ENCODE measurements at places on chromosomes 11 and 22.

- no peak for DNase-seq
Observed at GRCh38 chr11:9219572-9219971, 45.6 kb downstream of the DENND5A start.

- no peak for DNase-seq
Observed at GRCh38 chr11:20066783-20067156, 93.5 kb downstream of the DBX1 start.

DNA sequence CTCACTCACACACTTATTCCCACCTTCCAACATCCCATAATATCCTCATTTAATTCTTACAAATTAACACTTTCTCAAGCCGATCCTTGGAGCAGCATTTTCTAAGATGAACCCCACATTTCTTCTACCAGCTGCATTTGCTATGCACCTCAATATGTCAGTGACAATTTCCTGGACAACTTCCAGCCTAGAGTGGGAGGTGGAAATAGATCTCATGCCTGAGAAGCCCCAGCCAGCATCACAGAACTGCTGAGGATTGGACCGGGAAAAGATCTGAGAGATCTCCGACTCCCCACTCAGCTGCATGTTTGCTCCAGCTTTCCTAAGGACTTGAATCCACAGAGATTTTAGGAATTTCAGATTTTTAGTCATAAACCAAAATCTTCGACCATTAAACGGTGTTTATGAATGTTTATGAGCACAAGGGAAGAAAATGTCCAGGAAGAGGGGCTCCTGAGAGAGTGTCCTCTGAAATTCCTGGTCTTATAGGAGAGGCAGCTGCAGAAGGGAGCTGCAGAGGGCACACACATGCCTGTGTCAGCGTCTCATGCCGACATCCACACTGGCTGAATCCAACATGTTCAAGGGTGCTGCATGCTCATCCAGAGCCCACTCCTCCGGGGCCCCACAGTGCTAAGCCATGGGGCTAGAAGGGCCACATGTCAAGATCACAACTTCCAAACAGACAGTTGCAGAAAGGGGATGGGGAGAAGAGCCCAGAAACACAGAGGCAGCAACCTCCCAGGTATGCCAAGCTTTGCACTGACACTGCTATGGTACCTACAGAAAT, 68.6 kb downstream of the MICAL3 start:
- no peak for DNase-seq

GRCh38 chr11:62918531-62918930, 2.6 kb downstream of the CHRM1 start:
- no peak for DNase-seq

DNA sequence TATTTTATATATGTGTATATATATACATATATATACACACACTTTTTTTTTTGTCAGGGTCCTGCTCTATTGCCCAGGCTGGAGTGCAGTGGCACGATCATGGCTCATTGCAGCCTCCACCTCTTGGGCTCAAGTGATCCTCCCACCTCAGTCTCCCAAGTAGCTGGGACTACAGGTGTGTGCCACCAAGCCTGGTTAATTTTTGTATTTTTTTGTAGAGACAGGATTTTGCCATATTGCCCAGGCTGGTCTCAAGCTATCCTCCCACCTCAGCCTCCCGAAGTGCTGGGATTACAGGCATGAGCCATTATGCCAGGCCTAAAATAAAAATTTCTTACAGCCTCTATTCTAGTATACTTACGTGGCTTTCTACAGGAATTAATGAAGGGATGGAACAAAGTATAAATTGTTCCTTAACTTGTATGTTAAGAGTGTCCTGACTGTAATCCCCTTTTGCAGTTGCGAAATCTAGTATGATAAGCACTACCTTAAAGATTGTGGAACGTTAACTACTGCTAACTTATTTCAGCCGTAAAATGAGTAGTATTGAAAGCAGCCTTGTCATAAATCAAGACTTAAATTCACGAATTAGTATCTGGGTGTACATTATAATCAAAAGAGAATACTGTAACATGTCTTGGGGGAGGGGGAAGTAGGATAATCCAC, 2.1 kb downstream of the TRAF6 start:
- no peak for DNase-seq

GRCh38 chr22:22230438-22230837, 14.1 kb upstream of the VPREB1 start:
- no peak for DNase-seq

DNA sequence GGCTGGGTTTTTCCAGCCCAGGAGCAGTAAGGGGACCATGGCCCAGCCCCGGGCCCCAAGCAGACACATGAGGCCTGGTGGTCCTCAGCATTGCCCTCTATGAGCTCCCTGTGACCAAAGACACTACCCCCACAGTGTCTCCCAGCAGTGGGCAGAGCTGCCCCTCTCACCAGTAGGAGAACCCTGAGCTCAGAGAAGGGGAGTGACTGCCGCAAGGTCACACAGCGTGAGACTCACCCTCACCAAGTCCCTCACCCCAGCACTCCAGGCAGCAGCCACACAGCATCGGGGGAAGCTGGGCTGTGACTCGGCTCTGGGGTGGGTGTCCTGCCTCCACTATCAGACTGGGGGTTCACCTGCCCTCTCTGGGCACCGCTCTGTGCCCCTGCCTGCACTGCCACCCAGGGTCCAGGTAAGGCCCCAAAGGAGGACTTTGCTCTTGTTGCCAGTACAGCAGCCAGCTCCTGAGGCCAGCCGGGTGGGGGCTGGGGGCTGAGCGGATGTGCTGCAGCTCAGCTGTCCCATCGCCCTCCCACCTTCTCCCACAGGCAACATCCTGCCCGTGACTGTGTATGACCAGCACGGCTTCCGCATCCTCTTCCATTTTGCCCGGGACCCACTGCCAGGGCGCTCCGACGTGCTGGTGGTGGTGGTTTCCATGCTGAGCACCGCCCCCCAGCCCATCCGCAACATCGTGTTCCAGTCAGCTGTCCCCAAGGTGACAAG, 7.9 kb upstream of the SH3BP1 start:
- DNase-seq = no peak

DNA sequence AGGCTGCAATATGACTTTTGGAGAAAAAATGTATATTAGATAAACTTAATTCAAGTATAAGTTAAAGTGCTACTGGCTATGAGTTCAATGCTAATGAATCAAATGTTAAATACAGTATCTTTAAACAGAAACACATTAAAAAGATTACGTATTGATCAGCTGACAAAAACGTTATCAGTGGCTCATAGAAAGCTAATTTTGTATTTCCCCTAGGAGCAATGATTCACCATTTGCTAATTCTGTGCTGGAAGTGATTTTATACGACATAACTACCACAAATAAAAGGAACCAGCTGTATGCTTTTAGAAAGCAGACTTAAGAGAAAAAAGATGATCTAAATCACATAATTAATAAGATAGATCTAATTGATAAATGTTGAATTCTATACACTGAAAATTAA, 43.6 kb downstream of the MRE11 start:
- DNase-seq = no peak

DNA sequence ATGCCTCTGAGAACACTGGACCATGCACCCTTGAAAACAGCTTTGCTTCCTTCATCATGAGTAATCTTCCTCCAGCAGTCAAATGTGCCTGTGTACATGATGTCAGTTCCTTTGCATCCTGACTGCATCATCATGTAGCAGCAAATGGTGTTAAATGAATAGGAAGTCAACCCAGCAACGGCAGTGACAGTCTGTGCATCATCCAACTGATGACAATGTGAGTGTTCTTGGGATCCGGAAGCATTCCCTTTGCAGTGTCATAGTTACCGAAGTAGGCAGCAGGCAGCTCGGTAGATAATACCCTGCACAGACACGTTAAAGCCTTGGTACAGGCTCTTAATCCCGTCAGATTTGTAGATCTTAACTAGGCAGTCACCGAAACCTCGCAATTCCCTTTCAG, 2.5 kb downstream of the WBP2NL start:
- DNase-seq = no peak

DNA sequence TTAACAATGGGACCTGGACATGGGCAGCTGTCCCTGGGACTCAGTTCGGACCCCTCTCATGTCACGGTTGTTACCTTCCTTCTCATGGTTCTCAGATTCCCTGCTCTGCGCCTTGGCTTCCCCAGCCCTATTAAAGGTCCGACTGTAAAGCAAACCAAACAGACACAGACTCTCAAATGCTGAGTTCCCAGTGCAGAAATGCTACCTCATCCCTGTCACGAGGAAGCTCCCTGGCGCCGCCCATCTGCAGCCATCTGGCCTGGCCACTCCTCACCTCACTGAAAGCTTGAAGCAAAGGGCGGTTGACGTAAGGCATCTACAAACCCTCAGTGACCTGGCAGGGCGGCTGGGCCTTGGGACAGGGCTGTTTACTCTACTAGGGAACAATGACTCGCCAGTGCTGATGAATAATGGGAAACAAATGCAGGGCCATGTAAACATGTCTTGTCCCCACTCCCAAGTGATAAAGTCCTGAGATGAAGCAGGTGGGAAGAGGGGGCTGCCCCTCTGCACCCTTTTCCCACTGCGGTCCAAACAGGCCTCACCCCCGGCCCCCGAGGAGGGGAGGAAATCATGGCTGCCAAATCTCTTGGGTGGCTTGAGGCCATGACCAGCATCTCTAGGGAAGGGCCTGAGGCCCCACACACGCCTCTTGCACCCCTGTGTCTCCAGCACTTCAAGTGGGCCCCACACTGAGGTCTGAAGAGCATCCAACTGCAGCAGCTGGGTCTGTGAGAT, 49.3 kb downstream of the SCUBE1 start:
- no peak for DNase-seq

DNA sequence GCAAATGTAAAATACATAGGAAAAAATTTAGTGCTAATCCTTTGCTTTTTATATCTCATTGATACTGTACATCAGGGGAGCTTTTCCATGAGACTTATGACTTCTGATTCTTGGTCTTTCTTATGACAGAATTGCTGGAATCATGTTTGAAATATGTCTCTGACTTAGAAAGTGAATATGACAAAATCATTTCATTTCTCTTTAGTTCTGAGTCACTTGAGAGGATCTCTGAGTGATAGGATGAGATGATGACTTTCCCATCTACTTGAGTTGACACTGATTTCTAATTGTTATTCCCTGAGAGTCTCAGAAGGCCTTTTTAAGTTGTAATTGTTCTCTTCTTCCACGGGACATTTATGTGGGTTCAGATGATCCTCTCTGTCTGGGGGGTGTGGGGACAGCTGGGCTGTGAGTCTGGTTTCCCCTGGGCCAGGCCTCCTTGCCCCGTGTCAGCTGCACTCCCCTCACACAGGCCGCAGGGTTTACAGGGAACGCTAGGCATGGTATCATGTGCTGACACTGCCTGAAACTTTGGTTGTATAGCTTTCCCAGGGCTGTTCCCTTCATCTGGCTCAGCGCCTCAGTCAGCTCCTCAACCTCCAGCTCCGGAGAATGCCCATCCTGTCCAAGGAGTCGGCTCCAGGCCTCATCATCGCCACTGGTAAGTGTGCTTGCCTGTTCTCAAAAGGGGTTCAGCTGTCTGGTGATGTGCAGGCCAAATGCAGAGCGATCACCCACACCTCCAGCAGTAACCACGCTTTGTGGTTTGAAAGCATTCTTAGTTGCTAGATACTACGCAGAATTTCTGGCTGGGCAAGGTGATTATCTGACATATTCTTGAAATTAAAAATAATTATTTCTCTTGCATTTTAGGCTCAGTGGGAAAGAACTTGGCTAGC, 69.5 kb upstream of the SORL1-AS1 start:
- DNase-seq = no peak

- DNase-seq = peak; percentile 35
Observed at GRCh38 chr22:49853981-49854831, 562 bp downstream of the ZBED4 start.

DNA sequence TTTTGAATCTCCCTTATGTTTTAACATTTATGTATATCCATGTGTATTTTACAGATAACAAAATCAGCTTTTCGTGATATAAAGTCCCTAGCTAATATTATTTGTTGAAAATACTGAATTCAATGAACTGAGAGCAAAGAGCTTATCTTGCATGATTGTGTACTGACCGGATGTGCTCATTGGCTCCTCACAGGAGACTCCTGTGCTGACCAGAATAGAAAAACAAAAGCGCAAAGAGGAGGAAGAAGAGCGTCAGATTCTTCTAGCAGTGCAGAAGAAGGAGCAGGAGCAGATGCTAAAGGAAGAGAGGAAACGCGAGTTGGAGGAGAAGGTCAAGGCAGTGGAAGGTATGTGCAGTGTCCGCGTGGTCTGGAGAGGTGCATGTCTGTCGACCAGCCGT, 39.4 kb upstream of the SLC25A18 start:
- DNase-seq = no peak

- no peak for DNase-seq
Observed at GRCh38 chr11:125464270-125464662, 31.8 kb downstream of the FEZ1 start.

GRCh38 chr22:49230194-49230577, 597.5 kb downstream of the BRD1 start:
- peak; percentile 57 for DNase-seq

DNA sequence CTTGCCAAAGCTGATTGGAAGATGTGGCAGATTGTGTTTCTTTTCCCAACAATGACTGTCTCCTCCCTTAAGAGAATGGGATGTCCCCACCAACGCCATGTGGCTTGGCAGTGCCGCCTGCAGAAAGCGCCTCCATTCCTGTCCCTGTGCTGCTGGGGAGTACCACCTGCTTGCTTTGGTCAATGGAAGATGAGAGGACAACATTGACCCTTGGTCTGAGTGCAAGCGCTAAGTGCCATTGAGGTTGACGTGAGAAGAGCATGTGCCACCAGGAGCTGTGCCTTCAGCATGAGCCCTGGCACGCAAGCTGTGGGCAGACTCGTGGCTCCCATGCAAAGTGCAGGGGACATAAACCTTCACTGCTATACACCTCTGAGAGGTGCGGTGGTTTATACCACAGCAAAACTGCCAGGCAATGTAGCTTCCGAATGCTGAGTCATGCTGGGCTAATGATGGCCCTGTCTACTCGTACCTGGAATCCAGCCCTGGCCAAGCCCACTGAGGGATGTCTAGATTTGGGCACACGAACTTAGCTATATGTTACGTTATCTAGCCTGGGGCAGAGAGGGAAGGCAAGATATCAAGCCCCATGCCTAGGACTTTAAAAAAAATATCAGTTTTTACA, 41.9 kb downstream of the MYEOV start:
- no peak for DNase-seq

- no peak for DNase-seq
Observed at GRCh38 chr11:91495837-91496236, 728.8 kb upstream of the FAT3 start.

DNA sequence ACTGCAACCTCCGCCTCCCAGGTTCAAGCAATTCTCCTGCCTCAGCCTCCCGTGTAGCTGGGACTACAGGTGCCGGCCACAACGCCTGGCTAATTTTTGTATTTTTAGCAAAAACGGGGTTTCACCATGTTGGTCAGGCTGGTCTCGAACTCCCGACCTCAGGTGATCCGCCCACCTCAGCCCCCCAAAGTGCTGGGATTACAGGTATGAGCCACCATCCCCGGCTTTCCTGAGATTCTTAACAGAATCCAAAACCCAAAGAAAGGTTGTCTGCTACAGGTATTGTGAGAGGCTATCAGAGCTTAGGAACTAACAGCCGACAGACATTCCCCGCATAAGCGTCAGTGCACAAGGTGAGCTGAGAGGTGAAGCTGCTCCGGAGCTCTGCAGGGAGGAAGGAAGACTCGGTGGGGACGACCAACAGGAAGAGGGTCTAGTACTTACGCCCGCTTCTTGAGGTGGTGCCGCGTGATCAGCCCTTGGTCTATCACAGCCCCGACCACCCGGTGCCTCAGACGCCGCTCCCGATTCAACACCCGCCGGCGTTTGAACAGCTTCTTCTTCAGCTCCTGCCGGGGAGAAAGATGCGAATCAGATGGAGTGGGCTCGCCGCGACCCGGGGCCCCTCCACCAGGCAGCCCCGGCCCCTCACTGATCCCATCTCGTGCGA, 470 bp downstream of the C11orf98 start:
- DNase-seq = no peak

- no peak for DNase-seq
Observed at GRCh38 chr11:67290801-67291200, 1.7 kb downstream of the ANKRD13D start.

GRCh38 chr11:7964261-7964660, 986 bp downstream of the NLRP10 start:
- no peak for DNase-seq
